Thymus (tissue), 14 donors: ENCODE measurements at places on chromosomes 5 and 9. TPM values are rescaled to one million over a fixed set of nuclear protein-coding genes. Genes with fewer than 3 reads are reported as not detected.
A peak's percentile ranks its signal among the peaks of the same experiment; 100 is the strongest.

GRCh38 chr9:105850852-105851500 is 156.6 kb downstream of the TMEM38B start:
- DNase-seq, result no peak

GRCh38 chr9:33750839-33751339 is 44.5 kb upstream of the PRSS3 start:
- DNase-seq, result no peak

DNA sequence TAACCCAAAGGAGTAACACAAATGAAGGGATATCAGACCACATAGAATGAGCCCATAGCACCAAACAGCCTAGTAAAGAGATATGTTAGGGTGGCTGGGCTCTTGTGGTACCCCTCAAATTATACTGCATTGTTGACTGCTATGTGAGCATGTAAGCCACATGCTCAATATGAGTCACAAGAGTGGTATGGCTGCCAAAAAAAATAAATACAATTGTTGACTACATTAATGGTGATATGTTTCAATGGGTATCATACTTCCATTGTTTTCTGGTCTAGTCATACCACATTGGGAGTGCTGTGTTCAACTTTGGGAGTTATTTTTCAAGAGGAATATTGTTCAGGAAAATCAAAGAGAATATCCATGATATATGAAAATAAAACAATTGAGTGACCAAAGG is 162.4 kb upstream of the PIK3R1 start:
- DNase-seq, result no peak

GRCh38 chr9:116964258-116964657 is 277.2 kb downstream of the TRIM32 start:
- no peak for DNase-seq

- DNase-seq, result no peak
Observed at GRCh38 chr5:66326276-66326675, 182.2 kb downstream of the SREK1 start.

- peak; percentile 14 for DNase-seq
Observed at GRCh38 chr5:79020861-79021561, 35.9 kb upstream of the ARSB start.

GRCh38 chr9:89000973-89001916 is 10.0 kb downstream of the S1PR3 start:
- peak; percentile 76 for DNase-seq

- no peak for DNase-seq
Observed at GRCh38 chr9:98010445-98010844, 27.3 kb downstream of the ANP32B start.

- no peak for DNase-seq
Observed at GRCh38 chr9:89465001-89465451, 32.9 kb downstream of the SEMA4D start.

DNA sequence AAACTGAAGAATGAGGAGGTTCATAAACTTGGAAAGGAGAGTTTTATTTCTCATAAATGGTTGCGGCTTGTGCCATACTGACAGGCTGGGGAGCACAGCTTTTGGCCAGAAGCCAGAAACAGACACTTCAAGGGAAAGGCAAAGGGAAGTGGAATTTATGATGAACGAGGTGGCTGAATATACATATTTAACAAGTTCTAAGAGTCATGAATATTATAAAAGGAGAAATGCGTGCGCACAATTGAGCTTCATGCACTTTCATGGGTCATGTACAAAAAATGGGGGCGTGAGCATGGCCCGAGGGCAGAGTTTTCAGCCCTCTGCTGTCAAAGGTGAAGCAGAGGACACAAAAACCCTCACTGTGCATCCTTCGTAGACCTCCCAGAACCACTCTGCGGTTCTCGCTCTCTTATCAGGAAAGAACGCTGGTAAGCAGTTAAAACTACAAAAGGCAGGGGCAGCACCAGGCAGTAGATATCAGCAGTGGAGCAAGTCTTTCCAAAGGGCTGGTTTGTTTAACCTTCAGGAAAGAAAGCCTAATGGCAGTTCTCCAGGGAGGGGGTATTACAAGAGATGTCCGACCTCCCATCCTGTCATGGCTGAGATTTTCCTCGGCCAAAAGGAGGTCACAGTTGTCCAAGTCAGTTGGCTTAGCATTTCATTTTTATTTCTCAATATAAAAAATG is 29.0 kb downstream of the AUH start:
- DNase-seq, result no peak

GRCh38 chr9:137918331-137919094 is 40.9 kb downstream of the CACNA1B start:
- no peak for DNase-seq

DNA sequence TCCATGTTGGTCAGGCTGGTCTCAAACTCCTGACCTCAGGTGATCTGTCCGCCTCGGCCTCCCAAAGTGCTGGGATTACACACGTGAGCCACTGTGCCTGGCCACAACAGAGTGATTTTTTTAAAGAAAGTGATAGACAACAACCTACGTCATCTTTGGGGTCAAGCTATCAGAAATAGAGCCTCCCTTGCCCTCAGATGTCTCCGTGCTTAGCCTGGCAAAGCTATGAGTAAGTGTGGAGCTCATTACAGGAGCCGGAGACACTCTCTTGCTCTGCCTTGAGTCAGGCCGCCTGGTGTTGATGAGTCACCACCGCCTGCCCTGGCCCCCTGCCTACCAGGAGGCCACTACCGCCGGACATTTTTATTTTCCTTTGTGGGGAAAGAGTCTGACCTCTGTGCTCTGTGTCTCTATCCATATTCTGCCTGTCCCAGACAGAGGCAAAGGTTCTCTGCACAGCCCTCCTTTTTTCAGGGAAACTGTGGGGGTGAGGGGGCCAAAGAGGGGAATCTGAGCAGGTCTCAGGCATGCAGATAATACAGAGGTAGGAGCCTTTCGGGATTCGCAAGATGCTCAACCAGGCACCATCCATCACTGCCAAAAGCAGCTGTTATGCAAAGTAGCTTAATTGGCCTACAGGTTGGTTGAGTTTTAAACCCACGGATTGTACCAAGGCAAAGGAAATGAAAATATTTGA is 123.7 kb upstream of the CPEB4 start:
- DNase-seq, result no peak

GRCh38 chr5:116510517-116510916 is 64.1 kb downstream of the SEMA6A start:
- DNase-seq, result no peak

DNA sequence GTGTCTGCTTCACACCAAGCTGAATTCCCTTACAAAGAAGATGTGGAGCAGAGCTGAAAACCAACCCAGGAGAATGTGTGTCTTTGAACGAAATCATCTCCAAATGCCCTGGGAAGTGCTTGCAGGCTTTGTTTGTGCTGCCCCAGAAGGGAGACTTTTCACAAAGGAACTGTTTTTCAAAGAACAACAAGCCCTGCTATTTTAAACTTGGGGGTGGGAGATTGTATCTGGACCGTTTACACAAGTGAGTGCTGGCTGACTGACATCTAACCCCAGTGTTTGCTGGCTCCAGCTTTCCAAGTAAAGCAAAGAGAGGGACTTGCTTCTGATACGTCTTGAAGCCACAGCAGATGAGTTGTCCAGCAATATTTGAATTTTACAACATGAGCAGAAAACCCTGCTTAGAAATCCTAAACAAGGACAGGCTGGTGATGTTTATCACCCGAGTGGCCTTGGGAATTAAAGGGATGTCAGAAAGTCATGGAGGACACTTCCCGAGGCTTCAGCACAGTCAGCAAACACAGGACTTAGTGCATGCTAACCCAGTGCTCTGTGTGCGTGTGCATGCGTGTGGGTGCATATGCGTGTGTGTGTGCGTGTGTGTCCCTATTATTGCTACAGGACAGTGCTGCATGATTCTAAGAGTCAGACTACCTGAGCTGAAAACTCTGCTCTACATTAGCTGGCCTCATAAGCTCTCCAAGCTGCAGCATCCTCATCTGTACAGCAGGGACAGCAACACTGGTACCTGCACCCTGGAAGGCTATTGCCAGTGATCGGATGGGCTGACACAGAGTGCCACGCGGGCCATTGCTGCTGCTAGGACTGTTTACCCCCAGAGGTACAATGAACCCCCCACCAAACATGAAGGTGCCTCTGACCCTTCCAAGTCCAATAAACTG is 1.4 kb downstream of the ADAMTS12 start:
- no peak for DNase-seq

- DNase-seq, result no peak
Observed at GRCh38 chr9:132982458-132982857, 4.0 kb downstream of the GFI1B start.

GRCh38 chr5:62578540-62578939 is at the start of gene LRRC70:
Gene LRRC70, plus strand, starts transcription at chr5:62578819. Its CDS starts 620 bp downstream, at chr5:62579439.
- peak; percentile 50 for DNase-seq

GRCh38 chr9:136882109-136882946 is 4.0 kb upstream of the TRAF2 start:
- DNase-seq, result no peak

DNA sequence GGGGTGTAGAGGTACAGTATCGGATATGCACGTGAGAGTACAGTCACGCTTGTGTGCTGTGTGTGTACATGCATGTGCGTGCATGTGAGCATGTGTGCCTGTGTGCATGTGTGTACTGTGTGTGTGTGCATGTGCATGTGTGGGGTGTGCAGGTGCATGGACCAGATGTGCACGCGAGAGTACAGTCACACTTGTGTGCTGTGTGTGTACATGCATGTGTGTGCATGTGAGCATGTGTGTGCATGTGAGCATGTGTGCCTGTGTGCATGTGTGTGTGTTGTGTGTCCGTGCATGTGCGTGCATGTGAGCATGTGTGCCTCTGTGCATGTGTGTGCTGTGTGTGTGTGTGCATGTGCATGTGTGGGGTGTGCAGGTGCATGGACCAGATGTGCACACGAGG is 10.3 kb downstream of the SLC6A19 start:
- no peak for DNase-seq

- DNase-seq, result no peak
Observed at GRCh38 chr5:6505783-6506557, 57.3 kb downstream of the UBE2QL1 start.

Gene FOXD4L3
- total RNA-seq, result 0.94 TPM
